Vein endothelial cell (primary cell): ENCODE measurements at places on chromosomes 5 and 9. TPM values are rescaled to one million over a fixed set of nuclear protein-coding genes. Genes with fewer than 3 reads are reported as not detected.

DBH gene
- not detected in 2 replicates for total RNA-seq

ZNF474 gene
- total RNA-seq: under 0.01 and 0.19 TPM in 2 replicates

SLC6A3 gene
- not detected in 2 replicates for total RNA-seq

PSMB7 gene
- total RNA-seq: 189 and 193 TPM in 2 replicates

IFNA21 gene
- total RNA-seq: not detected in 2 replicates

PCDHGC3 gene
- 17.0 and 20.5 TPM in 2 replicates for total RNA-seq

NR5A1 gene
- total RNA-seq: not detected in 2 replicates

GPR107 gene
- 30.0 and 40.5 TPM in 2 replicates for total RNA-seq

PCDHA6 gene
- 0.19 and 0.33 TPM in 2 replicates for total RNA-seq

C6 gene
- not detected in 2 replicates for total RNA-seq

SPATA6L gene
- 2.6 and 3.1 TPM in 2 replicates for total RNA-seq

IFNK gene
- total RNA-seq: not detected in 2 replicates

C5orf63 gene
- total RNA-seq: 3.6 and 4.0 TPM in 2 replicates

ST8SIA4 gene
- total RNA-seq: 7.2 and 9.6 TPM in 2 replicates

GRIA1 gene
- 0.33 TPM in 1 of 2 replicates, not detected in the other for total RNA-seq

GRM6 gene
- not detected in 2 replicates for total RNA-seq

IL7R gene
- 3.6 and 4.3 TPM in 2 replicates for total RNA-seq

KIF4B gene
- 0.33 and 0.48 TPM in 2 replicates for total RNA-seq

MARCHF11 gene
- not detected in 2 replicates for total RNA-seq

PIP5K1B gene
- total RNA-seq: 0.19 TPM in 1 of 2 replicates, not detected in the other

CD72 gene
- not detected in 2 replicates for total RNA-seq

ANKRD18A gene
- under 0.01 TPM in 1 of 2 replicates, not detected in the other for total RNA-seq

ZNF879 gene
- total RNA-seq: 4.2 and 4.4 TPM in 2 replicates

KCNN2 gene
- 2.6 and 3.3 TPM in 2 replicates for total RNA-seq

ENTPD8 gene
- total RNA-seq: 0.33 TPM in 1 of 2 replicates, not detected in the other

SNAPC3 gene
- total RNA-seq: 31.4 and 36.4 TPM in 2 replicates

UAP1L1 gene
- total RNA-seq: 19.9 and 21.5 TPM in 2 replicates

NCS1 gene
- total RNA-seq: 42.4 and 45.1 TPM in 2 replicates

KCNIP1 gene
- total RNA-seq: 0.19 and 0.98 TPM in 2 replicates
